ENCODE measurements at places on chromosomes 11 and 22.

DNA sequence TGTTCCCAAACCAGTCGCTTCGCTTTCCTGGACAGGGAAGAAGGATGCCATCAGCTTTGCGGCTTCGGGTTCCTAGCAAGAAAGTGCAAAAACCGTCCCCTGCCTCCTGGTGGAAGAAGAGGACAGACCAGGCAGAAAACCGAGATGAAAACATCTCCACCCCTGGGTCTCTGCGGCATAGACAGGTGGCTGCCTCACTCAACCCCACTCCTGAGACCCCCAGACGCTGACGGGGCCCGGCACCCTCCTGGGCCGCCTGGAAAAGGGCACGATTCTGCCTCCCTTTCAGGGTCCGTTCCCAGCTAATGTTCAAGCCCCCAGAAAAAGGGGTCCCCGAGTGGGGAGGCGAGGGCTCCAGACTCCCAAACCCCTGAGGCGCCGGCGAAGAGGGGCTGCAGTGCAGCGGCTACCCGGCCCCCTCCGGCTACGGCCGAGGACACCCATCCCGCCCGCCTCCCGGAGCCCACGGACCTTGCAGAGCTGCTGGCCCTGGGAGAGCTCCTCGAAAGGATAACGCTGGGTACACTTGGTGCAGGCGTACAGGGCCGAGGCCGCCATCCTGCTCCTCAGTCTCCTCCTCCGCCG lies 569 bp downstream of the FAM76B start:
- peak; percentile 21 for DNase-seq

DNA sequence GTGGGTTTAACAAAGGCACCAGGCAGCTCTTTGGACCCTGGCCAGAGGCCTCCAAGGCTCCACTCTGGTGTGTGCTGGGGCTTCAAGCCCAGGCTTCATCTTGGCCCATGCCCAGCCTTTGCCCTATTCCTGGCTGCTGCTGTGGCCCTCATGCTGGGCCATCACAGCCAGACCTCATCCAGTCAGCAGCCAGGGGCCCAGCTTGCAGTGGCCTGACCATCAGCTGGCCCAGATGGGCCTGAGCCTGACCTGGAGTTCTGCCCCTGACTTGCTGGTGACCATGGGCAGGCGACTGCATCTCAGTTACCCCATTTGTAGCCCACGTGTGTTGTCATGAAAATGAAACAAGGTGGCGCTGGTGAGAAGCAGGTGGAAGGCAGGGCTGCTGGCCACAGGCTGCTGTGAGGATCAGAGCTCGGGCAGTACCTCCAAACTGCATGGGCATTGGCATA lies 76.1 kb downstream of the MED15 start:
- no peak for DNase-seq

GRCh38 chr11:115611343-115611742 lies 107.1 kb upstream of the CADM1 start:
- DNase-seq = no peak

DNA sequence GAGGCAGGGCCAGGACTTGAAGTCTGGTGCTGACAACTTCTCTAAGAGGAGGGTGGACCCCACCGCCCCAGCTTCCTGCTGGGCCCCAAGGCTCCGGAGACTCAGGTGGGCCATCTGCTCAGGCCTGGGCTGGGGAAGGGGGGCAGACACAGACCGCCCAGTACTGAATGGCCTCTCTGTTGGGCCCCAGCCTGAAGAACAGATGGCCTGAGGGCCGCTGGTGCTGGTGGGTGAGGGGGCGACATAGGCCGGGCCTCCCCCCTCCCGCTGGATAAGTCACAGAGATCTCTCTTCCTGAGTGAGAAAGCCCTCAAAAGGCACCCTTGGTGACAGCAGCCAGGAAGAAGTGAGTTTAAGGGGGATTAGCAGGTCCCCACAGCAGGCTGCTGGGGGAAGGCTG lies 12.5 kb upstream of the TP53I11 start:
- no peak for DNase-seq

- peak; percentile 34 for DNase-seq
Measured at GRCh38 chr11:118052581-118053206, 24.2 kb upstream of the TMPRSS4 start.

DNA sequence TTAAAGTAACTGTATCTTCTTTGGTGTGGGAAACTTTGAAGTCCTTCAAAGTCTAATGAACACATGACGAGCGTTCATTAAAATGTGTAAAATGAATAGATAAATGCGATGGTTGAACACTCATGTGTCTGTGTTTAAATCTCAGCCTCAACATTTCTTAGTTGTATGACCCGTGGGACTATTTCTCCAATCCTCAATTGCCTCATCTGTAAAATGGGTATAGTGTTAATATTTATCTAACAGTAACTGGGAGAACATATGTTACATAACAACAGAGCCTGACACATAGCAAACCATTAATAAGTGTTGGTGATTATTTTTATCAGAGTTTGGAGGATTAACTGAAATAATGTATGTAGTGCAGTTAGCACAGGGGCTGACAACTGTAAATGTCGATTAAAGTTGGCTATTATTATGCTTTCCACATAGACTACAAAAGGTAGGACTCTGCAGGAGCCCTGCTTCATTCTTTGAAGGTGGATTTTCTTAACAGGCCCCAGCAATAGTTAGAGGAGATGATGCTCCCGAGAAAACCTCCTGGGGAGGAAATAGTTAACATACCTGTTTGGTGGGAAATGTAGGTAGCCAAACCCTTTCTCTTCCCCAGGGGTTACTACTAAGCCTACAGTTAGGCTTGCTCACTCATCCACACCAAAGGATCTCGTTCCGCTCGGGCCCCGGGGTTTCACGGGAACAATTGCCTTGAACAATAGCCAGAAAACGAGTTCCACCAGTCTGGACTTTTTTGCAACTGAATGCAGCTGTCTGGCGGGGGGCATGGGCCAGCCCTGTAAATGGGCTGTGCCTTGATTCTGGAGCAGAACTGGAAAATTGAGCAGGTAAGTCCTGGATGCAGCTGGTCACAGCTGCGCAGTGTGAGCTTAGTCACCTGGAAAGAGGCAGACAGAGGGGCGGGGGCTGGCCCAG lies 133.4 kb downstream of the DBX1 start:
- DNase-seq = no peak

GRCh38 chr11:1206391-1207271 lies 16.2 kb upstream of the MUC5B start:
- DNase-seq = peak; percentile 37

GRCh38 chr11:64674774-64675173 lies 48.2 kb downstream of the NRXN2 start:
- DNase-seq = no peak

DNA sequence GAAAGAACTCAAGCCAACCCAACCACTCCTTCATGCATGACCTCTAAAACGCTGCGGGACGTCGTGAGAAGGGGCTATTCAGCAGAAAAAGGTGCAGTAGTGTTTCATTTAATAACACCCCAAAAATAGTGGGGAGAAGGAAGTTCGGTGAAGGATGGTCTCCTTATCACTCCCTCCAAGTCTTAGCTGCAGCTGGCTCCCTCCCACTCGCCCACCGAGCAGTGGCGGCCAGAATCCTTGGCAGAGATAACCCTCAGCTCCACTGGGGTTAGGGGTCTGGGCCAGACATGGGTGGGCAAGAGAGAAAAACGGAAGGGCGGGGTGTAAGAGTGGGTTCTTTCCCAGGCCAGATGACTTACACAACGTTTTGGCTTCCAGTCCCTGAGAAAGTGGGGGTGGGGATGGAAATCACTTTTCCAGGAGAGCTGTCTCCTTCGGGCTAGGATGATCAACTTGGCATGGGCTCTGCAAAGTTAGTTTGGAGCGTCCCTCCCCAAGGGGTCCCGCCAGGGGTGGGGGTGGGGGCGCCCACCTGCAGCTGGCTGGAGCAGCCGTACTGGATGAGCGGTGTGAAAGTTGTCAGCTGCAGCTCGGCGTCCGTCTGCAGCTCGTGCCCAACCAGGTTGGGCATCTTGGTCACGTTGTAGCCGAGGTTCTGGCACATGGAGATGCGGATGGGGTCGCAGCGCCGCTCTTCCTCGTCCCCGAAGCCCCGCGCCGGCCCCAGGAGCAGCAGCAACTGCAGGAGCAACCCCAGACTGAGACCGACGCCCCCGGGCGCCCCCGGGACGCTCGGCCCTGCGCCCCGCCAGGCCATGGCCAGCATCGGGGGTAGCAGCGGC lies 705 bp downstream of the FZD4 start:
- DNase-seq = no peak

GRCh38 chr22:23574877-23575276 lies 5.2 kb downstream of the IGLL1 start:
- no peak for DNase-seq

- no peak for DNase-seq
Measured at GRCh38 chr11:81237139-81237538, 1496.5 kb downstream of the FAM181B start.

- no peak for DNase-seq
Measured at GRCh38 chr22:27466778-27467438, 334.6 kb downstream of the MN1 start.

GRCh38 chr22:32947573-32947972 lies 110.6 kb downstream of the SYN3 start:
- DNase-seq = no peak

GRCh38 chr22:32561163-32561562 lies 86.6 kb downstream of the FBXO7 start:
- DNase-seq = no peak

DNA sequence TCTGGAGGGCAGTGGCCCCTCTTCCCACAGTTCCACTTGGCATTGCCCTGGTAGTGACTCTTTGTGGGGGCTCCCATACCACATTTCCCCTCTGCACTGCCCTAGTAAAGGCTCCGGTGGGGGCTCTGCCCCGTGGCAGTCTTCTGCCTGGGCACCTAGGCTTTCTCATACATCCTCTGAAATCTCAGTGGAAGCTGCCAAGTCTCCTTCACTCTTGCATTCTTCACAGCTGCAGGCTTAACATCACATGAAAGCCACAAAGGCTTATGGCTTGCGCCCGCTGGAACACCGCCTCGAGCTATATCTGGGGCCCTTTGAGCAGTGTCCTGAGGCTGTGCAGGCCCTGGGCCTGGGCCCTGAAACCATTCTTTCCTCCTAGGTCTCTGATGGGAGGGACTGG lies 25.3 kb downstream of the PLEKHB1 start:
- DNase-seq = no peak

DNA sequence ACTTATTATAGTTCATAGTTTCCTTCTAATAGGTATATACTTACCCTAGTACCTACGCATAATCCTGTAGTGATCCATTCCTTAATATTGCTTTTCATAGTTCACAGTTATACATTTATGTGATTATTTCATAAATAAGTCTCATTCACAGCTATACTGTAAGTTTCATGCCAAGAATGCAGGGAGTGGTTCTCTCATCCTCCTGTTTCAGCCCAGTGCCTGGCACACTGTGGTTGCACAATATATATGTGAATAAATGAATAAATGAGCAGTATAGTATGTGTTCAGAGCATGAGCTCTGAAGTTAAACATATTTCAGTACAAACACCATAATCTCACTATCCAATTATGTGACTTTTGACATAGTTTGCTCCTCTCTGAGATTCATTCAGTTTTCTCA lies 115.8 kb downstream of the MAML2 start:
- DNase-seq = no peak

DNA sequence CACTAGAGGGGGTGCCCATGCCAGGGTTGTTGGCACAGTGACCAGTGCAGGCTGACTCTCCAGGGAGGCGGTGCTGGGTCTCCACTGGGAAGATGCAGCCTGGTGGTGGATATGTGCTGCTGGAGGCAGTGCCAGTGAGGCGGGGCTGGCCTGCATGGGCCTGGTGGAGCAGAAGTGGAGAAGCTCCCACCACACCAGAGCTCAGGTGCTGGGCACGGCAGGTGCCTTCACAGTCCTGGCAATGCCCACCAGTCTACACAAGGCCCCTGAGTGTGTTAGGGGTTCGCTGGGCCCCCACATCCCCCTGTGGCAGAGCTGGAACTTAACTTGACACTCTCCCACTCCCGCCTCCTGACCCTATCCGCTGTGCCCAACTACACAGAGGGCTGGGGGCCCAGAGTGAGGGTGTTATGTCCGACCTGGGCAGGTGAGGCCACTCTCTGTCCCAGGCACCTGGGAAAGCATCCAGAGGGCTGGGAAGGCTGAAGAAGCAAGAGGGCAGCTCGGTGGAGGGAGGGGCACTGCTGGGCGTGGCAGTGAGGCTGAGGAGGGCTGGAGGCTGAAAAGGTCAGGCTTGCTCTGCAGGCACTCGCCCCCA lies 102.4 kb upstream of the B3GAT1 start:
- DNase-seq = no peak

DNA sequence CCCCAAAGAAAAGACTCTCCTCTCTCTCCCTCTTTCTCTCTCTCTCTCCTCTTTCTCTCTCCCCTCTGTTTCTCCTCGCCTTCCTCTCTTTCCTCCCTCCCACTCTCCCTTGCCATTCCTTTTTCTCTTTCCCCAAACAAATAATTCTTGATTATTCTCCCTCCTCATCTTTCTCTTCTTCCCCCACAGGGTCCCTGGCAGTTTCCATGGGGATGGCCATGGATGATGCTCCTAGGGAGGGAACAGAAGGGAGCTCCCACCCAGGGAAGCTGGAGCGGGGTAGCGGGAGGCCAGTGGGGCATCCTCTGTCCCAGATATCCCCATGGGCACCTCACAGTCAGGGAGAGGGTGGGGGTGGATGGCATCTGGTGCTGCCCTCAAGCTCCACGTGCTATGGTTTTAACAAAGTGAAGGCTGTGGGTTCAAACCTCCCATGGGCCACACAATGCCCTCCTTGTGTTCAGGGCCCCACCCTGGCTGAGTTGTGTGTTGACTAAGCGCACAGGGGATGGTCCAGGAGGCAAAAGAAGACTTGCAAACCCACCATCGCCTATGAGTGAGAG lies 266.4 kb downstream of the BUD13 start:
- DNase-seq = peak; percentile 16

GRCh38 chr11:86934926-86935579 lies 20.1 kb downstream of the FZD4 start:
- DNase-seq = no peak

DNA sequence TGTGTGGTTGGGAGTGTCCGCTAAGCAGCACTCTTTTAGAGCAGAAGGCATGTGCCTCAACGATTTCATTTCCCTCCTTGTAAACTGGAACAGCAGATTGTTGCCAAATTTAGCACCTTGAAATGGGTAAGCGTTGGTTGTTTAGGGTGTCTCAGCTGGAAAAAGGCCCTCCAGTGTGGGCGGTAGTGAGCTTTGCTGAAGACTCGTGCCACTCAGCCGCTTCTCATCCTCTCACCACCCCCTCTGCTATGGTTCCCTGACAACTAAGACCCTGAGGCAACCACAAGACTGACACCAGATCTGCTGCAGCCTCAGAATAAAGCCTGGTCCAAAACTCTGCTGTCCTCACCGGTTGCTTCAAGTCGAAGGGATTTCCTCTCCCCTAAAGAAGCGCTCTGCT lies 9.9 kb upstream of the FERMT3 start:
- no peak for DNase-seq

DNA sequence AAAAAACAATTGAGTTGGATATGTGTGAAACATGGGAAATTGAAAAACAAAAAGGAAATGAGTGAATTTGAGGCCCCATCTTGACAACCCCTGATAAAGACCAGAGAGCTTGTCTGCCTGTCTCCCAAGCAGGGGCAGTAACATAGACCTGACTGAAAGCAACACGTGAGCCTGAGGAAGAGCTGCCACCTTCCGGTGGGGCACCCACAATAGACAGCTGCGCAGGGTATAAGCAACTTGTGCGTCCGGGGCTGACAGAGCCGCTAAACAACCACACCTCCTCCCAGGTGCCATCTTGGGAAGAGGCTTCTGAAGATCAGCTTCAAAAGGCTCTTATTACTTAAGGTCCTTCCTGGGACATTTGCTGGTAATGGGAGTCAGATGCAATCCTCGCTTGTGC lies 166.8 kb downstream of the NTM start:
- no peak for DNase-seq
